ENCODE measurements at places on chromosomes 3 and 15.

DNA sequence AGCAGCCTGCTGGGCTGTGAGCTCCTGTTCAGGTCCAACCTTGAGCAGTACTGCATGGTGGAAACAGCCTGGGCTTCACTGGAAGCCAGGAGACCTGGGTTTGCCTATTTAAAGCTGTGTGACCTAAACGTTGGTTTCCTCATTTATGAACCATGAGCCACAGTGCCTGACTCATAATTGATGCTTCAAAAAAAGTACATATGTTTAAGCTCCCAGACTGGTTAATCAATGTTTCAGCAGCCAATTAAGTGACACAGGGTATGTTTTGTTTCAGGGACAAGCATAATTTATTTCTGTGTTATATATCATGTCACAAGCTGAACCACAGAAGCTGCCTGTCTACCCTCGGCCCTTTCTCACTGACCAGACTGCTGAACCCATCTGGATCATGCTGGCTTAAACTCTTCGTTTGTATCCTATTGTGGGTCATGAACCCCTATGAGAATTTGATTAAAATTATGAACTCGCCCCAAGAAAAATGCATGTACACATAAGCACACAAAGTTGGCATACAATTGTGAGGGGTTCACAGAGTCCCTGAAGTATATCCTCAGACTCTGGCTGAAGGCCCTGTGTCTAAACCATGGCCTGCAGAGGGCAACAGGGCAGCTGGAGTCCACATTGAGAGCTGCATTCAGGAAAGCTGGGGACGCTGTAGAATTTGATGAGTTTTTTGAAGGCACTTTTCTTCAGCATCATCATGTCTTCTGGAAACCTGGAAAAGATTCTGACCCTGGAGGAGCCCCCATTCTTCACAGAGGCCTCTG, 23.7 kb downstream of the HDC start:
- no peak for DNase-seq

DNA sequence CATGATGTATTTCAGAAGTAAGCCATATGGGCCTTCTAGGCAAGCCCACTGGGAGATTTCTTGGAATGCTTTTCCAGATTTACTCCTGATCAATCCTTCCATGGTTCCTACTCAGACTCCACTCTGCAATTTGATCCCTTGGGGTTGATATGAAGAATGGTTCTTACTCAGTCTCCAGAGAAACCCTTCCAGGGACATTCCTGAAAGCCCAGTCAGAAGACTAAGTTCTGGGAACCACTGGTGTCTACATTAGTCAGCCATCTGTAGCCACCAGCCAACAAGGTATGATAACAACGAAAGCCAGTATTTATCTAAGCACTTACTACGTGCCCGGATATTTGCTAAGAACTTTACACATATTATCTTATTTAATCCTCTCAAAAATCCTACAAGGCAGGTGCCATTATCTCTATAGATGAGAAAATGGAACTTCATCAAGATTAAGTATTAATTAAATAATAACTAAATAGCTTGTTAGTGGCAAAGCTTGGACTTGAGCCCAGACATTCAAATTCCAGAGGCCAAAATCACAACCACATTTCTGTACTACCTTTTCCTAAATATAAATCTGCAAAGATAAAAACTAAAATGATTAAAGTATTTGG, 32.7 kb downstream of the ZNF385D start:
- DNase-seq, result no peak

- DNase-seq, result no peak
Measured at GRCh38 chr3:9876991-9877390, 3.1 kb downstream of the CIDEC start.

DNA sequence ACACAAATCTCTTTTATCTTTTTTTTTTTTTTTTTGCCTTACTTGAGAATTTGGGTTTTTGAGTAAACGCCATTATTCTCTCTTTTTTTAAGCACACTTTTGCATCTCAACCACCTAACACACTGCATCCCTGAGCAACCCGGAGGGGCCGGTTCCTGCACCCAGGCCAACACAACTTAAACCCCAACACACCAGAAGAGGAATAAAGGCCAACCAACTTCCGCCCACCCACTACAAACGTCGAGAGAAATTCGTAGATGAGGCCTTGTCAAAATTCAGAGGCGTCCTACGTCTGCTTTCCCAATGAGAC, 389 bp upstream of the CCNB2 start:
- no peak for DNase-seq

DNA sequence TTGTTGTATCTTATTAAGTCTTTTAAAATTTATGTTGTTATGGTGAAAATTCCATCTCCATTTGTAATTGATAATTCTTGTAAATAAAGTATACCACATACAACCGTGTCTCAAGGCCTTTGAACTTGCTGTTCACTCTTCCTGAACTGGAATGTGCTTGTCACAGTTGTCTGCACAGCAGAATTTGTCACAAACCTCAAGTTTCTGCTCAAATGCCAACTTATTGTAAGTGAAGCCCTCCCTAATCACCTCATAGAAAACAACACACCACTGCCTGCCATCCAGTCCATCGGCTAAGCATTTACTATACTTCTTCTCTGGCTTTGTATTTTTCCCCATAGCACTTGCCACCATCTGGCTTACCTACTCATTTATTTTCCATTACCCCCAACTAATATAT, 192.3 kb downstream of the THRB start:
- DNase-seq, result no peak

DNA sequence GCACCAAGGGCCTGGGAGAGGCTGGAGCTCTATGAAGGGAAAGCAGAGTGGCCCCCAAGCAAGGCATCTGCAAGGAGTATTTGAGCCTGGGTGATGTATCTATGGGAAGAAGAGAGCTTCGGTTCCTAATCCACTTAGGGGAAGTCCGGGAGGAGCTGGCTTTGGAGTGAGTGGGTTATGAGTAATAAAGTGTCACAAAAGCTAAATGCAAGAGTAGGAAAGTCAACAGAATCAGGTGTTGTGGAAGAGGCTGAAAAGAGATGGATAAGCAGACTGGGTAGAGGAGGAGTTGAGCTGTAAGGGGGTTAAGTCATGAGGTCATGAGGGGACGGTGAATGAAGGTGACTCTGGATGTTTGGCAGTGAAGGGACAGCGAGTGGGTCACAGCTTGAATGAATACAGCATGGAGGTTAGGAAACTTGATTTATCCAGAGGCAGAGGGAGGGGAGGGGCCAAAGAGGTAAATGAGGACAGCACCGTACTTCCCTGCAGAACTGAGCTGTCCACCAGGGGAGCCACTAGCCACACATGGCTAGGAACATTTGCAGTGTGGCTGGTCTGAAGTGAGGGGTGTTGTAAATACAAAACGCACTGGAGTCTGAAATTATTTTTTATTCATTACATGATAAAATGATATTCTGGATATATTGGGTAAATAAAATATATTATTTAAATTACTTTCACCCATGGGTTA, 83.3 kb downstream of the ADCY5 start:
- DNase-seq, result no peak

- no peak for DNase-seq
Measured at GRCh38 chr3:11435440-11436165, 163.4 kb downstream of the ATG7 start.

GRCh38 chr15:39625856-39626255, 45.0 kb downstream of the THBS1 start:
- no peak for DNase-seq

DNA sequence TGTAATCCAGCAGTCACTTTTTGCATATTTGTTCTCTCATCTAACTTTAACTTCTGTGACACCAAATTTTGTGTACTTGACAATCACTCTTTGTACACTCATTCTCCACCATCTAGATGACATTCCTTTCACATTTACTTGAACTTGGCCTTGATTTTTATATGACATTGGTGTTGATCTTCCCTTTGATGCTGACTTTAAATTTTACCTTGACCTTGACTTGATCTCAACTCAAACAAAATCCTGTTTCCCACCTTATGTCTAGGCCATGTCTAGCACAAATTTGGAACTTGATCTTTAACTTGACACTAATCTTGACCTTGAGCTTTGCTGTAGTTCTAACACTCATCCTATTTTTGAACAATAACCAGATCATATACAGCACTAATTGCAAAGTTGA, 33.2 kb downstream of the ROPN1B start:
- no peak for DNase-seq

- no peak for DNase-seq
Measured at GRCh38 chr15:45539680-45540079, 17.1 kb upstream of the SLC30A4 start.

GRCh38 chr3:108461661-108462111, 48.7 kb downstream of the MYH15 start:
- DNase-seq, result no peak

- DNase-seq, result no peak
Measured at GRCh38 chr3:46350262-46350565, 3.7 kb upstream of the CCR2 start.

DNA sequence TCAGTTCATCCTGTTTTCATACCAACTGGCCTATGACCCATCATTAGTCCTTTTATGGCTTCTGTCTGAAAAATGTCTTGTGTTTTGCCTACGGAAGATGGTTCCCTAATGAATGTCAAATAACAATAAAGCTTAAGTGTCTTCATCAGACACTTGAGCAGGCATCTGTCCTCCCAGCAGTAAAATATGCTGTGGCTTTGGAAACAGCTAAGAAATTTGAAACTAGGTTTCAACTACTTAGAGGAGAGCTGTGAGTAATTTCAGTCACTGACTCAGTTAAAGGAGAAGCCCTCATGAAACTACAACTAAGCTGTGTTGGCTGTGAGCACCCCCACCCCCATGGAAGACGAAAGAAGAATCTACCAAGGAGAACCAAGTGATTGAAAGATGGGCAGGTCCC, 409.4 kb upstream of the PPP2R3A start:
- DNase-seq, result no peak

GRCh38 chr15:56919031-56919608, 676 bp downstream of the TCF12 start:
- DNase-seq, result peak; percentile 87

DNA sequence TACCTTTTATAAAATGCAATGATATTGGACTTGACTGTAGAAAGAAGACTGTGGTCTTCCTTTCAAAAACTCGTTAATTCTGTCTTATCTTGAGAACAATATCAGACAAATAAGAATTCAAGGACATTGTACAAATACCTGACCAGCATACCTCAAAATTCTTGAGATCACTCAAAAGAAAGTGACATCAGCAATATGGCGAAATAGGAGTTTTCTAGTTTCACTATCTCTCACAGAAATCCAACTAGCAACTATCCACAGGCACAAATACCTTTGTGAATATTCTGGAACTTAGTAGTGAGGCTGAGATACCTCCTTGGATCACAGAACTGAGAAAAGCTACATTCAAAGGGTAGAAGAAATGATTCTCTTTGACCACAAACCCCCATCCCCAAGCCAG, 419.7 kb downstream of the ZNF385D start:
- no peak for DNase-seq

DNA sequence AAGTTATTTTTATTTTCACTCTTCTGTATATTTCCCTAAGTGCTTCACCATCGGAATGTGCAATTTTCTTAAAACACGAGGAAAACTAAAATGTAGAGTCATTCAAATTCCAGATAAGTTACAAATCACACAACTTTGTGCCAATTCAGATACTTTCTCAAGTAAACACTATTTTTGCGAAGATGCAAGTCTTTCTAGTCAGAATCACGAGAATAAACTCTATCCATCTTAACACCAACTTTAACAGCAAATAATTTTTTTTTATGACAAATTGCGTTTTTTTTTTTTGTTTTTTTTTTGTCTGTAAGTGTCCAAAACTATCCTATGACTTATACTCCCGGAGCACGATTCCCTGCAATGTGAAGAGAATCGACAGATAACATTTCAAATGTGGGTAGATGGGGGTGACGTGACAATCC, 1.3 kb downstream of the STAG1 start:
- no peak for DNase-seq

- DNase-seq, result no peak
Measured at GRCh38 chr15:52148403-52148802, 35.8 kb upstream of the BCL2L10 start.

- no peak for DNase-seq
Measured at GRCh38 chr3:123094516-123095313, 27.9 kb downstream of the PDIA5 start.

DNA sequence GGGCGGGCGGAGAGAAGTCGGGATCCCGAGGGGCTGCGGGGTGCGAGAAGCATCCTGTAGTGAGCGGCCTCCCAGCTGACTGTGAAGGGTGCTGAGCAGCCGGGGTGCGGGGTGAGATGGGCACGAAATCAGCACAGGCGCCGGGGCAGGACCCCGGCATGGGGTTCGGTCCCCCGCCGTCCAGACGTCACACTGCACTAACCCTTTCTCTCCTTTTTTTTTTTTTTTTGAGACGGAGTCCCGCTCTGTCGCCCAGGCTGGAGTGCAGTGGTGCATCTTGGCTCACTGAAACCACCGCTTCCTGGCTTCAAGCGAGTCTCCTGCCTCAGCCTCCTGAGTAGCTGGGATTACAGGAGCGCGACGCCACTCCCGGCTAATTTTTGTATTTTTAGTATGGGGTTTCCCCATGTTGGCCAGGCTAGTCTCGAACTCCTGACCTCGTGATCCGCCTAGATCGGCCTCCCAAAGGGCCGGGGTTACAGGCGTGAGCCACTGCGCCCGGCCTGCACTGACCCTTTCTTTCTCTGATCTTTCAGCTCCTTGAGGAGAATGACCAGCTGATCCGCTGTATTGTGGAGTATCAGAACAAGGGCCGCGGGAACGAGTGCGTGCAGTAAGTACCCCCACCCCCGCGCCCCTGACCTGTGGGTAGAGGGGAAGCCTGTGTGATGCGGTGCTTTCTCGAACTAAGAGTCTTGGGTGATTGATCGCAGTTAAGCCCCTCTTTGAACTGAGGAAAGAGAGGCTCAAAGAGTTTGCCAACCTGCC, 513 bp downstream of the SS18L2 start:
- peak; percentile 23 for DNase-seq

- no peak for DNase-seq
Measured at GRCh38 chr3:195131176-195131575, 139.8 kb downstream of the XXYLT1 start.

DNA sequence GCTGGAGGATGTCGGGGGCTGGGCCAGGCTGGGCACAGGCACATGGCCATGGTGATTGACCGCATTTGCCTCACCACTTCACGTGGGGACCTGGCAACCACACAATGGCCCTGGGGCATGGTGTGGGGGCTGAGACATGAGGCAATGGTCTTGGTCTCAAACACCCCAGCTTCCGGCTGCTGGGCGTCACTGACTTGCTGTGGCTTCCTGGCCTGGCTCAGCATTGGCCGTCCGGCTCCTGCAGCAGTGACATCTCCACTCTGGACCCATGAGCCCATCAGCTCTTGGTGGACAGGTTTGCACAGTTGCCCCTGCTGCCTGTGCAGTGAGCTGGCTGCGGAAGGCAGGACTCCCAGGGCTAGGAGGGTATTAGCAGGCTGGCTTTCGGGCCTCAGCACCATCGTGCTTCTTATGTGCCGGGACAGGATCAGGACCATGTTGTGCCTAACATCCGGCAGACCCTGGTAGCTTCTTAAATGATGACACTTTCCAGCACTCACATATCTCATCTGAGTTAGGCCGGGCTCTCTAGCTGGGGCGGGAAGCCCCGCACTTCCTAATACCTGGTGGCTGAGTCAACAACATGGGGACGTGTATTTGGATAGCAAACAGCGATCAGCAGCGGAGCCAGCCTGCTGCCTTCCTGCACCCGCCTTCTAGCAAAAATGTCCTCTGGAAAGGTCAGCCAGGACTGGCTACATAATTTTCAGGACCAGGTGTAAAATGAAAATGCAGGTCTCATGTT, 34.1 kb downstream of the ZNF710 start:
- peak; percentile 84 for DNase-seq

GRCh38 chr3:16927485-16927884, 42.7 kb downstream of the PLCL2 start:
- DNase-seq, result no peak

- DNase-seq, result no peak
Measured at GRCh38 chr3:71135373-71136088, 448.0 kb downstream of the FOXP1 start.
